Suppressor macrophage (primary cell): ENCODE measurements at places on chromosomes 11 and 22.

GRCh38 chr22:33341611-33342010 is 283.4 kb upstream of the SYN3 start:
- no peak for DNase-seq

DNA sequence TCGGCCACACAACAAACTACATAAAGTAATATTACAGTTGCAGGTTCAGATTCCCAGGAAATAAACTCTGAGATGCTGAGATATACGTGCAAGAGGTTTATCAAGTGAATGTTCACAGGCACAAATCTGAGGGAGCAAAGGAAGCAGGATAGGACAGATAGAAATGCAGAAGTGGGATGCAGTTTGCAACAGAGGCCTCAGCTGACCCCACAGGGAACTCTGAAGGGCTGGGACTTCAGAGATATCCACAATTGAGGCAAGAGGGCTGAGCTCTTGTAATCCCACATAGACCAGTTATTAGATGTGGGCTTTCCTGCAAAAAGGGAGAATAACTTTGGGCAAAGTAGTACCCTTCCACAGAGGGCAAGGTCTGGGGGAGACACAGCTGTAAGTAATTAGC is 25.4 kb upstream of the ARHGAP20 start:
- peak; percentile 11 for DNase-seq

GRCh38 chr11:66607126-66607834 is 9.2 kb upstream of the RBM14 start:
- peak; percentile 49 for DNase-seq

- DNase-seq, result peak; percentile 91
Observed at GRCh38 chr11:11841723-11842420, at the start of gene USP47. TSS of gene USP47 (plus strand) at chr11:11841972. CDS start at chr11:11842186, 214 bp downstream.

DNA sequence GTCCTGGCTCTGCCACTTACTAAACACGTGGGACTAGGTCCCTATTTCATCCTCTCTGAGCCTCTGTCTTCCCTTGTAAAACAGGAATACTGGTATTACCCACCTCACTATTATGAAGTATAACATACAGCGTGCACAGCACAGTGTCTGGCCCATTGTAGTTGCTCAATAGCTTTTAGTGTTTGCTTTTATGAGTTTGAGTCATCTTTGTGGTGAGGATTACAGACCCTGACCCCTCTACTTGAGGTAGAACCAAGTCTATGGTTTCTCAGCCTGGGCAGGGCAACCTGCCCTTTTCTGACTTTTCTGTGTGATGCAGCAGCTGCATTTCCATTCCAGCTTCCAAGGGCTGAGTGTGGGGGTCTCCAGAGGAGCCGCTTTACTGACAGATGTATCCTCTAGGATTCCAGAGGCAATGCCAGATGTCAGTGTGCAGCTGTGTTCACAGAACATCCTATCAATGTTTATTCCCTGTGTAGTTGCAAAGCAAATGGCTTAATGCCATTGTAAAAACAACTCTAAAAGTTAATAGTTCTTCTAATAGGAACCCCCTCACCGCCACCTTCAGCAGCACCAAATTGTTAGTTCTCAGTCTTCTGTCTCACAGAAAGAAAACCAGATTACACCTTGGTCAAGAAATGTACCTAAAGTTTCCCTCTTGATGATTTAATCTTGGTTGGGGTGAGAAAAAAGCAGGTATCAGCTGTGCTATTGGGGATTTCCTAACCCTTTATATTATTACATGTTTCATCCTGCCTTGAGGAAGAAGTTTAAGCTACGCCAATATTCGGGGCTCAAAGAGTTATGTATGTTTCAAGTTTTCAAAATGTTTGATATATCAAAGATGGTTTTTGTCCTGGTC is 16.8 kb downstream of the PRR5L start:
- DNase-seq, result no peak

- peak; percentile 85 for DNase-seq
Observed at GRCh38 chr11:1852877-1853276, at the start of gene LSP1. TSS of gene LSP1 (plus strand) at chr11:1853084. CDS start at chr11:1853145, 61 bp downstream.

- DNase-seq, result no peak
Observed at GRCh38 chr22:38223289-38223960, 21.6 kb downstream of the MAFF start.

- no peak for DNase-seq
Observed at GRCh38 chr11:79388201-79388600, 52.6 kb downstream of the TENM4 start.

DNA sequence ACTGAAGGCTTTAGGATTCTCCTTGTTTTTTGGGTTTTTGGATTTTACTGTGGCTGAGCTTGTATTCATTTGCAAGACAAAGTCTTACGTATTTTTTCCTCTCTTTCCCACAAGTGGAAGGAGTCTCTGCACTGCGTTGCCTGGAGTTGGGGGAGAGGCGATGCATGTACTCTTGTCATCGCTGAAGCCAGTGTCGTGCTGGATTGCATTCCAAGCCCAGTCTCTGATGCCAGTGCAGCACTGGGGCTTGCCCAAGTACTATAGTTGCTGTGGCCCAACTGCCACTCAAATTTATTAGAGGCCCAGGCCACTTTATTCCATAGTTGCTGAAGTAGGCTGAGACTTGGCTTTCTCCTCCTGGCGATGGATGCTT is 230.2 kb downstream of the DYNC2H1 start:
- no peak for DNase-seq

DNA sequence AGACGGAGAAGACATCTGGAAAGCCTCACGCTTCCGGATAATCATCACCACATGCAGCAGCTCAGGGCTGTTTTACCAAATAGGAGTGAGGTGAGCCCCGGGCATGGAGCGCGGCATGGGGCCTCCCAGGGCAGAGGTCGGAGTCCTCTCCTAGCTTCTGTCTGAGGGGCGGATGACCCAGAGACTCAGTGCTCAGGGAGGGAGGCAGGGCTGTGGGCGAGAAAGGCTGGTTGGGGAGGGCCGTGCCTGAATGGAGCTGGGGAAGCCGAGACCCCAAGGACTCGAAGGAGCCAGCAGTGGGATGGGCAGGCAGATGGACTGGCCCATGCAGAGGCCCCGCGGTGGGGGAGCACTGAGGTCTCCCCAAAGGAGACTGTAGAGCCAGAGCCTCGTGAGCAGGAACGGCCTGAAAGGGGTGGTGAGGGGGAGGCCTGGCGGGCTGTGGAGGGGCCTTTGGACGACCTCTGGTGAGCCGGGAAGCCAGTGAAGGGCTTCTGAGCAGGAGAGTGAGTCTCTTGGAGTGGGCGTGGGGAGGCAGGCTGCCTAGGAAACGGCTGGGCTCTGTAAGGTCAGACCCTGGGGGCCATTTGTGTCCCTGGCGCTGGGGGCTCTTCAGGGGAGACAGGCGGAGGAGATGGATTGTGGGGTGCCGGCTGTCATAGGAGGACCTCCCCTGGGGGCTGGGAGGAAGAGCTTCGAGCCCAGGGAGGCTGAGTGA is 24.7 kb upstream of the PANX2 start:
- DNase-seq, result no peak

DNA sequence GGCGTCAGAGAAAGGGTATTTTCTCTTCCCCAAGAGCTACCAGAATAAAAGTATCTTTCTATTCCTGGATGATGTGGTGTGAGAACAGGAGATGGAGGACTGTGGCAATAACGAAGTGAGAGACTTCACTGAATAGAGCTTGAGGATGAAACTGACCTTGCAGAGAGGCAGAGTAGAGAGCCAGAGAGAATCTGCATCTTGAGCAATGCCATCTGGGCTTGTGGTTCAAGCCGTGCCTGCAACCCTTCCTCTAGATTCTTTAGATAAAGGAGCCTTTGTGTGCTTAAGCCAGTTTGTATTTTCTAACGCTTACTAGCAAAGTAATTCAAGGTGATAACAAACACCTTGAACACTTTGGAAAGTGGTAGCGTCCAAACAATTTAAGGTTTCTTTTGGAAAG is 2.2 kb downstream of the ME3 start:
- no peak for DNase-seq

- DNase-seq, result no peak
Observed at GRCh38 chr11:9896902-9897301, 233.0 kb downstream of the SWAP70 start.

- no peak for DNase-seq
Observed at GRCh38 chr11:14089690-14090462, 127.4 kb downstream of the SPON1 start.

- no peak for DNase-seq
Observed at GRCh38 chr11:106249617-106250239, 172.3 kb downstream of the AASDHPPT start.

GRCh38 chr22:45968751-45969413 is 8.1 kb downstream of the WNT7B start:
- no peak for DNase-seq

DNA sequence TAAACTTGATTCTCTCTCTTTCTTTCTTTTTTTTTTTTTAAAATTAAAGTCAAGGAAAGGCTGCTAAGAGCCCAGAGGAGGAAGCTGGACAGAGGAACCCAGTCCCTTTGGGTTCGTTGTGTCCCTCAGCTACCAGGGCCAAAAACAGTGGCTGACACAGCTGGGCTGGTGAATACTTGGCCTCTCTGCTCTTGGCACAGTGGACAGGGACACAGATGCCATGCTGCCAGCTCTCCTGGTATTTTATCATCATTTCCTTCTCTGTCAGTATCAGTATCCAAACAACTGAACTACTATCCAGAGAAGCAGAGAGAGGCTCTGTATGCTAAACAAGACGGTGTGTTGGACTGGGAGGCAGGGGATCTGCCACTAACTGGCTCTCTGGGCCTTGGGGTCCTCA is 123.7 kb upstream of the CCDC90B start:
- DNase-seq, result no peak

GRCh38 chr22:17637490-17638181 is 921 bp upstream of the BCL2L13 start:
- DNase-seq, result no peak

- DNase-seq, result no peak
Observed at GRCh38 chr11:34243600-34244464, 114.0 kb downstream of the ABTB2 start.

GRCh38 chr11:119990309-119991021 is 147.4 kb downstream of the TRIM29 start:
- no peak for DNase-seq

GRCh38 chr11:45394294-45395085 is 108.3 kb upstream of the SYT13 start:
- no peak for DNase-seq

GRCh38 chr11:99424313-99425084 is 403.8 kb downstream of the CNTN5 start:
- DNase-seq, result no peak

GRCh38 chr11:113567867-113568544 is 92.8 kb upstream of the DRD2 start:
- no peak for DNase-seq

DNA sequence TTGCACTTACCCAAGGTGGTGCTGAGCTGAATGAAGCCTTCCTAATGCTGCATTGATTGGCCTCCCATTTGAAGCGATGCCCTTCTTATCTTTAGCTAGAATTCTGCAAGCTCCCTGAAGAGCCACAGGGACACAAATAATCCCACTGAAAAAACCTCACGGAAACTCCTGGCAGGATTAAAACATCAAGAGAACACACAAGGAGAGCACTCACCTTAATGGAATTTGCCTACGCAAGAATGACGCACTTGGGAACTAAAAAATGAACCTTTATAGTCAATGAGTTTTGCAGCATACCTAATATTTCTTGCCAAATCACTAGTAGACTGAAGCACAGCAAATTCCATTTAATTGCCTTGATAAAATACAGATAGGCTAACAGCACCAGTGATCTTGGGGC is 232.8 kb upstream of the UBASH3B start:
- DNase-seq, result no peak

DNA sequence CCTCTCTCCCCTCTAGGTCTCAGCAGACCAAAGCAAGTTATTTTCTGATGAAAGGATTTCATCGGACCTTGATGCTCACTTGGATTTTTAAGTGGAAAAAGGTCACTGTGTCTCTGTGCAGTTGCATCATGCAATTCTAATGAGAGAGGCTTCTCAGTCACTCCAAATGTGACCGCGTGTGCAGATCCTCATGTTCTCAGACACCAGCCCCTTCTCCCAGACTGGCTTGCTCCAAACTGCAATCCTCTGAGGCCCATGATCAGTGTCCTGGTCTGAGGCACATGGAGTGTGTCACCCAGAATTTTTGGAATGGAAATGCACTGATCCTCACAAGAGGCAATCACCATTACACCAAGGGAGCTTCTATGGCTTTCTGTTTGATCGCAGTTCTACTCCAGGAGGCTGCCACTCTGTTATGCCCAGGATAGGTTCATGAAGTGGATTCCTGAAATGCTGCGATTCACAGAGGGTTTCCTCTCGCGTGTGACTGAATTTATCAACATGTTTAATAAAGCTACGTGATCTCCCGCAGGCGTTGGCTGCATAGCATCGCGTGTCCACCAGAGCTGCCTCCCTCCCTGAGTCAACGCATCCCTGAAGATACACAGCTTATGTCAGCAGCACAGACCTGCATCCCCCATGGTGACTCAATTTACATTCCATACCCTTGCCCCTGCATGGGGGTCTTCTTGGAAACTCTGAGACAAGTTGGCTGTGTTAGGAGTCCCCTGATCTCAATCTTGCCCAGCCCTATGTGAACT is 544.6 kb upstream of the B3GAT1 start:
- no peak for DNase-seq

DNA sequence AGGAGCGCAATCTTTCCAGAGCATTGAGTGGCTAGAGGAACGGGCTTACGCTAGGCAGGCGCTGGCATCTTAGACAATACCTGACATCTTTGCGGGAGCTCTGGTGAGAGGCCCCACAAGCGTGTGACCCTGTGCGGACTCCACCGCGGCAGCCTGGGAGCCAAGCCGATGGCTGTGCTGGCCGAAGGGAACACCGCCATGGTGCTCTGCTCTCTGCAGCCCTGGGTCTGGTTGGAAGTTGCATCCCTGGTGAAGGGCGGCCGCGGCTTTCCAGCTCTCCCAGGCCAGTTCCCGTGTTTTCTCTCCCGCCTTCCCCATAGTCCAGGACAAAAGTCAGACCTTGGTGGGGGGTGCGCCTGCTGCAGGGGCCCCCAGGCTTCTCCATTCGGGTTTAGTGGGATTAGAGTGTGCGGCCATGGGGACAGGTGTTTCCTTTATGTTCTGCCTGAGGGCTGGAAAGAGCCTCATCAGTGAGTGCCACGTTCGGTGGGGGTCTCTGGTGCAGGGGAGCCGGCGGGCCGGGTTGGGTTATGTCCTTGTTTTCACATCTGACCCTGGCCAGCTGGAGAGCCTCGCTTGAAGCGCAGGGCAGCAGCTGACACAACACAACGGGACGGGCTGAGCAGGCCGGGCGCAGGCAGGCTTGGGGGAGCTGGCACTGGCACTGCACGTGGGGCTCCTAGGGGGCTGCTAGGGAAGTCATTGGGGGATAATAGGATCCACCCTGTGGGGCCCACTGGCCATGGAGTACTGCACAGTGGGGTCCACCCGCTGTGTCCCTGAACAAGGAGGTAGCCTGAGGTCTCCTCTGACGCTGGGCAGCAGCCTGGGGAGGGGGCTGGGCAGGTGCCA is 94.8 kb downstream of the KCNQ1 start:
- DNase-seq, result no peak

GRCh38 chr11:69208190-69209037 is 52.7 kb downstream of the SMIM38 start:
- DNase-seq, result no peak

- DNase-seq, result no peak
Observed at GRCh38 chr22:31055635-31056159, 25.4 kb upstream of the SMTN start.
